ENCODE measurements at places on chromosomes 4 and X.

- DNase-seq = no peak
Measured at GRCh38 chrX:150421816-150422215, 58.7 kb downstream of the MAMLD1 start.

GRCh38 chrX:39384996-39385395, 583.7 kb downstream of the MID1IP1 start:
- DNase-seq = no peak

GRCh38 chrX:17654116-17654515, 83.2 kb upstream of the SCML1 start:
- DNase-seq = peak; percentile 24

- no peak for DNase-seq
Measured at GRCh38 chr4:129978315-129978714, 882.4 kb downstream of the C4orf33 start.

- DNase-seq = no peak
Measured at GRCh38 chr4:80171251-80171650, 26.1 kb upstream of the PRDM8 start.

DNA sequence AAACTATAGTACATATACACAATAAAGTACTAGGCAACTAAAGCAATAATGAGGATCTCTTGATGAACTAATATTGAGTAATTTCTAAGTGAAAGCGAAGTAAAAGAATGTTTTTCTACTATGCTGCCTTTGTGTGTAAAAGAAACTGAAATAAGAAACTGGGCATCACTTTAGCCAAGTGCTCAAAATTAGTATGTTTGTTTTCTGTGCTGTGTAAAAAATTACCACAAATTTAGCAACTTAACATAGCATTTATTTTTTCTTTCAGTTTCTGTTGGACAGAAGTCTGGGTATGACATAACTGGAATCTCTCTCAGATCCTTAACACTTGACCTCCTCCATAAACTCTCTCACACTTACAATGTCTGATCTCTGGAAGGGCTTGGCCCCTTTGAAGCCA, 687.1 kb upstream of the MAGEB2 start:
- no peak for DNase-seq

DNA sequence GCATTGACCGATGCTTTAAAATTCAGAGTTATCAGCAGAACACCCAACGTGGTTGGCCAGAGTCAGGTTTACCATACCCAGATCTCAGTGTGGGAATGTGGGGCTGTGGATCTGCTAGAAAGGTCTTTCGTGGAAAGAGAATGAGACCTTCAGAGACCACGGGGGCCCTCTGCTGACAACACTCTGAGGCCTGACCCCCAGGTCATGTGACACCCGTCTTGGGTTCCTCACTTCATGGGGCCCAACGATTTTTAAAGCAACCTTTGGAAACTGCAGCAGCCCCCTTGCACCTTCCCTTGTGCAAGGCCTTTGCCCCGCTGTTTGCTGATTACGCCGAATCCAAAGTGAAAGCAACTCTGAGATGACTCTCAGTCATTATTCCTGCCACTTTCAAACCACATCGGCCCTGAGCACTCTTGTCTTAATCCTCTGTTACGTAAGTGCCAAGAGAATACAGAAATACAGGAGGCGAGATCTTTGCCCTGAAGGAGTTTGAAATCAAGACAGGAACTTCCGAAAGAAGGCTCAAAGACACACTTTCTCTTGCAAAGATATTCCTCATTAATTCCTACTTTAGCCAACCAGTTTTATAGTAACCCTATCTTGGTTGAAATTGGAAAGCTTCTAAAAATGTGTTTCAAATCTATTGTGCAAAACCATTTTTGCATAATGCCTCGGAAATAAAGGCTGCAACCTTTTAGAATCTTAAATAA, 88.3 kb downstream of the EVC2 start:
- no peak for DNase-seq

- DNase-seq = no peak
Measured at GRCh38 chrX:18294893-18295292, 59.6 kb downstream of the SCML2 start.

DNA sequence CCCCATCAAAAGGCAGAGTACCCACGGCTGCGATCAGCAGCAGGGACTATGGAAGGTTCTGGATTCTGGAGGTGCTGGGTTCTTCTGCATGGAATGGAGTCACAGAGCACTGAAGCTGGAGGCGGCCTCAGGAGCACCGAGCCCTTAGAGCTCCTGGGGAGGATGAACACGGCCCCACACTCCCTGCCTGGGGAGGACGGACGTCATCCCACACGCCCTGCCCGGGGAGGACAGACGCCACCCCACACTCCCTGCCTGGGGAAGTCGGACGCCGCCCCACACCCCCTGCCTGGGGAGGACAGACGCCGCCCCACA, 9.9 kb downstream of the LRPAP1 start:
- DNase-seq = no peak

GRCh38 chrX:149570668-149571067, 16.6 kb downstream of the MAGEA9B start:
- no peak for DNase-seq

DNA sequence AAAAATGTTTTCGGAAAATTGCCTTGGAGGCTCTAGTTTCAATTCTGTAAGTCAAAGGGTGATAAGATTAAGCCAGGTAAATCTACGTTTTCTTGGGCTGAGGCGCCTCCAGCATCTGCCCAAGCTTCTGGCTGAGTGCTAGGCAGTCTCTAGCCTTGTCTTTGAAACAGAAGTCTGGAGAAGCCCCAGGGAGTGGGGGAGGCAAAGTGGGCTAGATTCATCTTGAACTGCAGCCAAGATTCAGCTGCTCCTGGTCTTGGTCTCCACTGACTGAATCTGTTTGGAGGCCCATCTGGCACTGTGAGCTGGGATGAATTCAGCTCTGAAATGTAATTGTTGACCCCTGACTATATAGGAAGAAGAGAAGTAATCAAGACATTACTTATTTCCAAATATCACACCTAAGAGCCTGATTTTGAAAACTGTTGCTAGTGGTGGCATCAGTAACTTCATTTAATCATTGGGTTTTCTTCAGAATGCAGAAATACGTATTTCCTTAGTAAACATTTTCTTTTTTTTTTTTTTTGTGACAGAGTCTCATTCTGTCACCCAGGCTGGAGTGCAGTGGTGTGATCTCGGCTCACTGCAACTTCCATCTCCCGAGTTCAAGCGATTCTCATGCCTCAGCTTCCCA, 187.3 kb upstream of the LEF1 start:
- DNase-seq = no peak
